ENCODE measurements at places on chromosomes 3 and 15. TPM values are rescaled to one million over a fixed set of nuclear protein-coding genes. Genes with fewer than 3 reads are reported as not detected.

Gene STRIT1
- not detected for total RNA-seq

Gene FBXO40
- 0.23 TPM for total RNA-seq

DNA sequence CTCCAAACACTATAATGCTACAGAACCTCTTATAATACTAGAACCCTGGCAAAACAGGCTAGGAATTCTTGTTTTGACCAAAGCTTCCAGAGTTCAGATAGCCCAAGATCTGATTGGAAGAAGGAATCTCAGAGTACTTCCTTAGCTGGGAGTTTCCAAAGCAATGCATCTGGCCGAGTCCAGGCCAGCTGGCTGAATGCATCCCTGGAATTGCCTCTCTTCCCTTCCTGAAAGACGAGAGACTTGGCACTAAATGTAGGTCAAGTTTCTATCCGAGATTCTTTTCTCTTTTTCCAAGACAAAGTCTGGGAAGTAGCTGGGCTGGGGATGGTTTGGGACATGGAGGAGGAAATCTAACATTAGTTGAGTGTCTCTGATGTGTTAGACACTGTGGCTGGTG, 68.7 kb upstream of the ADPGK start:
- DNase-seq: no peak

Gene ZDHHC19
- not detected for total RNA-seq

- DNase-seq: no peak
Observed at GRCh38 chr3:104676241-104676640, 690.5 kb upstream of the ALCAM start.

All from GM23338 (cell line).